Right renal cortex interstitium (tissue), 3 donors: ENCODE measurements at places on chromosomes 6 and 20.

DNA sequence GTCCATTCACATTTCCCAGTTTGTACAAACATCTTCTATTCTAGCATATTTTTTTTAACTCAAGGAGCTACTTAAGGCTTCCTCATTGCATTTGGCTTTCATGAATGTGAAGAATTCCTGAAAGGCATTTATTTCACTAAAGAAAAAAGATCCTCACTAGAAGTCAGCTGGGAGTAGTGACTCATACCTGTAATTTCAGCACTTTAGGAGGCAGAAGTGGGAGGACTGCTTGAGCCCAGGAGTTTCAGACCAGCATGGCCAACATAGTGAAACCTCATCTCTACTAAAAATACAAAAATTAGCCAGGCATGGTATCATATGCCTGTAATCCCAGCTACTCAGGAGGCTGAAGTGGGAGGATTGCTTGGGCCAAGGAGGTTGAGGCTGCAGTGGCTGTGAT, 30.9 kb upstream of the XRN2 start:
- no peak for DNase-seq

GRCh38 chr6:29955783-29956182, 13.5 kb downstream of the HLA-A start:
- no peak for DNase-seq

DNA sequence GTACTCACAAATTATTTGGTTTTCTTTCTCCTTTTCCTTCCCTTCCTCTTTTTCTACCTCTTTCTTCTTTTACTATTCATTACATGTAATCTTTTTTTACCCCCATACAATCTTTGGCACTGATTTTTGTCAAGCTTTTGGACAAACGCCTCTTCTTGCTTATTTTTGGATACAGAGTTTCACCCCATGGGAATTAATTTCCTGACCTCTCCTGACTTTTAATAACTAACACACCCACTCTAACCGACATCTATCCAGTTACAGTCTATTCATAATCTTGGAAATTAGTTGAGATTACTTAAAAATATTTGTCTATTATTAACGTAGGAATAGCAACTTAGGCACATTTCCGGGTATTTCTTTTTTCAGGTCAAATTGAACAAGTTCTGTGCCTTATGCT, 101.2 kb downstream of the HDGFL1 start:
- no peak for DNase-seq

DNA sequence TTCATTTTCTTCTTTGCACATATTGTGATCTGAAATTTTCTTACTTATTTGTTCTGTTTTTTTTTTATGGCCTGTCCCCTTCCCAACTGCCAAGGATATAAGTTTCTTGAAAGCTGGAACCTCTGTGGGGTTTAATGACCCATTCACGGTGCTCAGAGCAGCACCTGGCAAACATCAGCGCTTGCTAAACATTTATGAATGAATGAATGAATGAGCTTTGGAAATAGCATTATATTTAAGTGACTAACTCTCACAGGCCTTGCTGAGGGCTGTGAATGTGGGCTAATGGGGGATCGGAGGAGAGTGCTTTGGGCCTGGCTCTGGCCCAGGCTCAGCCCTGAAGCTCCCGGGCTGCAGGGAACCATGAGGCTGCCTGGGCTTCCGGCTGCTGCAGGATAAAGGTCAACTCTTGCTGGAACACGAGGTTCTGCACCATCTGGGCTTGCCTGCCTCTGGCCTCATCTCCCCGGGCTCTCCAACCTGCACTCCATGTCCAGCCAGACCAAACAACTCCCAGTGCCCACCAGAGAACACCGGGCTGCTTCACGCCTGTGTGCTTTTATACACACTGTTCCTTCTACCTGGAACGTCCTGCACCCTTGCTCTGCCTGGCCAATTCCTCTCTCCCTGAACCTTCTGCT, 14.6 kb upstream of the ARMC12 start:
- no peak for DNase-seq

- no peak for DNase-seq
Measured at GRCh38 chr6:31826793-31827285, 699 bp upstream of the HSPA1B start.

DNA sequence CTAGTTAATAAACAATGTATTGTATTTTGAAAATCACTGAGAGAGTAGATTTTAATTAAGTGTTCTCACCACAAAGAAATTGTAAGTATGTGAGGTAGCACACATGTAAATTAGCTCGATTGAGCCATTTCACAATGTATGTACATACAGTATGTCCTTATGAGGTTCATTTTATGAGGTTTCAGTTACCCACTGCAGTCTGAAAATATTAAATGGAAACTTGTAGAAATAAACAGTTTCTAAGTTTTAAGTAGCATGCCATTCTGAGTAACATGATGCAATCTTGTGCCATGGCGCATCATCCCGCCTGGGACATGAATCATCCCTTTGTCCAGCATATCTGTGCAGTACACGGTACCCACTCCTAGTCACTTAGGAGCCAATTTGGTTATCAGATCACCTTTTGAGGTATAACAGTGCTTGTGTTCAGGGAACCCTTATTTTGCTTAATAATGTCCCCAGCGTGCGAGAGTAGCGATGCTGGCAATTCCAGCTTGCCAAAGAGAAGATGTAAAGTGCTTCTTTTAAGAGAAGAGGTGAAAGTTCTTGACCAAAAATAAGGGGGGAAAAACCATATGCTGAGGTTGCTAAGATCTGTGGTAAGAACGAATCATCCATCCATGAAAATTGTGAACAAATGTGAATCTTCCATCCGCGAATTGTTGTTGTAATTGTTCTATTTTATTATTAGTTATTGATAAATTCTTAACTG, 64.7 kb downstream of the KCNS1 start:
- DNase-seq: no peak

GRCh38 chr6:54559136-54559535, 250.9 kb downstream of the TINAG start:
- DNase-seq: no peak

DNA sequence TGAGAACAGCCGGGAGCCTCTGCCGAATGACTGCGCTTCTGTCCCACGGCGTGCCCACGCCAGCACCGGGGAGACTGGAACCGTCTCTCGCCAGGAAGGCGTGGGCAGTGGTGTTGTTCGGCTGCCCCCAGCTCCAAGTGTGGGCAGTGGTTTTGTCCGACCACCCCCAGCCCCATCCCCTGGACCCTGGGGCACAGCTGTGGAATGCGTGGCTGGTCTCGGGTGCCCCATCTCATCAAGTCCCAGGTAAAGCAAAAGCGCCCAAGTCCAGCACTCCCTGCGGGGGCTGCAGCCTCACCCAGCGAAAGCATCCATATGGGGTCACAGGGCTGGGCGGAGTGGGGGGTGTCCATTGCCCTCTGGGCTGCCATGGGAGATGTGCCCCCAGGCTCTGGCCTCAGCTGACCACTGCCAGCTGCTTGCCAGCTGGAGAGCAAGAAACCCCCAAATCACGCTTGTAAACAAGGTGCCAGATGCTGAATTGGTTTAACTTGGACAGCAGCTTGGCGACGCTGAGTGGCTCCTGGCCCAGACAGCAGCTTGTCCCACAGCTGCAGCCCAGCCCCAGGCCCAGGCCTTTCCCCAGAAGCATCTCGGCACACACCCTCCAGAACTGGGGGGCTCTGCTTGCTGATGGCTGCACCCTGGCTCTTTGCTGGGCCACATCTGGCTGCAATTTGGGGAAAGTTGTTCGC, 4.5 kb downstream of the CABLES2 start:
- DNase-seq: no peak

- no peak for DNase-seq
Measured at GRCh38 chr6:9140951-9141460, 705.7 kb upstream of the SLC35B3 start.

DNA sequence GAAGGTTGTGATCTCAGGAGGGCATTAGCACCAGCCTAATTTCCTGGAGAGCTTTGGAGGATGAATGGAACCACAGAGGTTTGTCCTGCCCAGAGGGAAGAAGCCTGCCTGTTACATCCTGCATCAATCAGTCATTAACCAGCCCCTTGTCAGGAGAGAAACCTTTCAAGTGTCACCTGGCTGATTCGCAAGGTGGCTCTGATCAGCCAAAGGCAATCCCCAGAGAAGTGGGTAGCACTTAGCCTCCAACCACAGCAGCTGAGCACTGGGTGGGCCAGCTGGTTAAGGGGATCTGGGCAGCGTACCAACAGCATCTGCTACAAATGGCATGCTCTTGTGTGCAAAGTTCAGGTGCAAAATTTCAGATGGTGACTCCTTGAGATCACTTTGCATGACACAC, 26.9 kb downstream of the ANKEF1 start:
- no peak for DNase-seq

DNA sequence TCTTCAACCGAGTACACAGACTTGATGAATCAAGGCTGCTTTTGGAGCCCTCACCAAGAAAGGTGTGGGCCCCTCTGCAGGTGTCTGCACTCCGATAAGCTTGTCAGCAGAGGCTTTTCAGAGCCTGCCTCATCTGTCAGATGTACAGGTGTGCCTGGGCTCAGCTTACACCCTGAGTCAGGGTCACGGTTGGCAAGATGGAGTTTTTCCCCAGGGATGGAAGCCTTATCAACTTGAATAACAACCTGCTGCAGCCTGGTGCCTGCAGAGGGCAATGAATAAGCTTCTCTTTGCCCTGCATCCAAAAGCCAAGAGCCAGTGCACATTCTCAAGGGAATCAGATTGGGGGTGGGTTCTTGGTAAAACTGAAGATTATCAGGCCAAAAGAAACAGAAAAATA, 427.1 kb downstream of the CD83 start:
- DNase-seq: no peak

- no peak for DNase-seq
Measured at GRCh38 chr6:159184559-159184958, 15.4 kb downstream of the FNDC1 start.

DNA sequence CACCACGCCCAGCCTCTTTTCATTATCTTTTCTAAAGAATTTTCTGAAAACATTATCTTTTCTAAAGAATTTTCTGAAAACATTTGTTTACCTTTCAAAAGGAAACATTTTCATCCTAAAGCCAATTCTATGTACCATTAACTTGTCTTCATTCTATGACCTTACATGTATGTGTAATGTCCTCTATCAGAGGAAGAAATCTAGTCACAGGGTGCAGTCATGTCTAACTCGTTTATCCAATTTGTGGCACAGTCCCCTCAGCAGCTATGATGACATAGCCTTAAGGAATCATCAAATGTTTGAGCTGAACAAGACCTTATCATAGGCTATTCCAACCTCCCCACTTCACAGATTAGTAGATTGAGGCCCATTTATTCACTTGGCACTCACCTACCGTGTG, 21.5 kb upstream of the SPTLC3 start:
- DNase-seq: no peak

DNA sequence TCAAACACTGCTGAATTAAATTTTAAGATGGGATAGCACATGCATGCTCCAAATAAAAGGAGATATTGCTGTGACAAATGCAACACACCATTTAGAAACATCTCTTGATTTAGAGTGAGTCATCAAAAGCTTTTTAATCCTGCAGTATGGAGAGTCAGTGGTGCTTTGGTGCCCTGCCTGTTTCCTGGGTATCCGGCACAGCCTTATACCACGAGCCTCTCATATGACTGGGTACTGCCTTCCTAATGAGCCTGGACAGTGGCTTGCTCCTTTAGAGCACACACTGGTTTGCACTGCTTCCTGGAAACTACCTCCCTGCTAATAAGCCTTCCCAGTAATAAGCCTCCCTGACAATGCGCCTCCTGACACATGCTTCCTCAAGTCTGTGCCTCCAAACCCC, 65.3 kb upstream of the KCNK16 start:
- DNase-seq: no peak

GRCh38 chr6:29681811-29682210, 859 bp upstream of the ZFP57 start:
- DNase-seq: no peak

- no peak for DNase-seq
Measured at GRCh38 chr20:13525225-13525940, 113.3 kb downstream of the TASP1 start.

DNA sequence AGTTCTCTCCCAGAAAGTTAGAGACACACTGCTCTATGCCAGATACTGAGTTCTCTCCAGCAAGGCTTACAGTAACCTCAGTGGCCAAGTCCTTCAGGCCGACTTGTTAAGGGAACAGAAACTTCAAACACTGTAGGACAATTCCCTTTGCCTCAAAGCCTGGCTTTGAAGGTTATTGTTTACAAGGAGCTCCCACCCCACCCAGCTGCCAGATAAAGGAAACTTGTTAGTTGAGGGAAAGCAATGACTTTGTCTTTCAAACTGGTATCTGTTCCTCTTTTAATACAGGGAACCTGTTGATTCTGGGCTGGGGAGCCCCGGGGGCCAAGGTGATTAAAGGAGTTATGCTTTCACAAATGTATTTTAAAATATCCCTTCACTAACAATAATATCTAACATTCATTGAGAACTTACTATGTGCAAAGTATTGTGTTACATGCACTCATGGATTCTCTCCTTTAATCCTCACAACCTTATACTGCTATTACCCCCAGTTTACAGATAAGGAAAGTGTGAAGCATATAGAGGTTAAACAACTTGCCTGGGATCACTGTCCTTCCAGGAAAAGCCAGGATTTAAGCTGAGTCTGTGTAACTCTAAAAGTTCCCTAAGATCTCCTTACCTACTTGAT, 27.6 kb upstream of the CDKN1A start:
- DNase-seq: no peak

GRCh38 chr6:34576286-34576955, 20.3 kb upstream of the SPDEF start:
- no peak for DNase-seq

DNA sequence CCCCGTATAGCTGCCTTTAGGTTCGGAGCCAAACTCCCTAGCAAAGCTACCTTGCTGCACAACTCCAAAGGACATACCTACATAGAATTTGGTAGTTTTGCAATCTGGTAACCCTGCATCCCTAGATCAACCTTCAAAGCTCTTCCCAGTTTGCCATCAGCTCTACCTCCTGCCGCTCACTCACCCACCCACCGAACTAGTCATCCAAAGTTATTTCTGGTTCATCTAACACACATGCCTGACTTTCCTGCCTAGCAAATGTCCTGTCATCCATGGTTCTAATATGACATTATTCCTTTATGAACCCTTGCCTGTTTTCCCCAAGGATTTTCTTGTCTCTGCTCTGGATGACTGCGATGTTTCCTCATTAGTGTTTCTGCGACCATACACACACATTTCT, 21.6 kb downstream of the SPAG4 start:
- no peak for DNase-seq

DNA sequence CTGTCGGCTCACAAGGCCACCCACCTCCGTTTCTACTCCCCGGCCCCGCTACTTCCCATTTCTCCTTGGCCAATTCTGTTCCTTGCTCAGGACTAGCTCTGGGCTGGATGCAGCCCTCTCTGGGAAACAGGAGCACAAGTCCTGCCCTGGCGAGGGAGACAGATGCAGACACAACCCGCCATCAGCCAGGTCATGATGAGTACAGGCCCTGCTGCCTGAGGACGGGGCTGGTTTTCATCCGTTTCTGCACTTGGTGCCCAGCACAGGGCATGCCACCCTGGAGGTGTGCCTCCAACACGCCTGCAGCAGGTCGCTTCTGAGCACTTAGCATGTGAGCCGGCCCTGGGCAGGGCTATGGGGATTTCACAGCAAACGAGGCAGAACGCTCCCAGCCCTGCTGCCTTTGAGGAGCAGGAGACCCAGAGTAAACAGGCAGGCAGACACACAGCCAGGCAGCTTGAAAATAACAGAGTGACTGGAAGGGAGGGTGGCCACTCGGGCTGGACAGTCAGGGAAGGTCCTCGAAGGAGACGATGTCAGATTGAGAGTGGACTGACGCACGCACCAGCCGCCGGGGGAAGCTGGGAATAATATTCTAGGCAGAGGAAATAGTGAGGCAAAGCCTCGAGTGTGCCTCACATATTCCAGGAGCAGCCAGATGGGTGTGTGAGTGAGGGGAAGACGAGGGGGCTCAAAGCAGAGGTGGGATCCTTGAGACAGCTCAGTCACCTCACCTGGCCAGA, 21.2 kb upstream of the VSTM2L start:
- DNase-seq: no peak

- DNase-seq: no peak
Measured at GRCh38 chr20:58402305-58402704, 13.3 kb downstream of the VAPB start.
